G401 (cell line): ENCODE measurements at places on chromosomes 3 and 15. TPM values are rescaled to one million over a fixed set of nuclear protein-coding genes. Genes with fewer than 3 reads are reported as not detected.

- DNase-seq = no peak
These were observed 188.4 kb upstream of the PFN2 start for GRCh38 chr3:150158943-150159625.

Gene CCDC39
- not detected in 2 replicates for total RNA-seq

DNA sequence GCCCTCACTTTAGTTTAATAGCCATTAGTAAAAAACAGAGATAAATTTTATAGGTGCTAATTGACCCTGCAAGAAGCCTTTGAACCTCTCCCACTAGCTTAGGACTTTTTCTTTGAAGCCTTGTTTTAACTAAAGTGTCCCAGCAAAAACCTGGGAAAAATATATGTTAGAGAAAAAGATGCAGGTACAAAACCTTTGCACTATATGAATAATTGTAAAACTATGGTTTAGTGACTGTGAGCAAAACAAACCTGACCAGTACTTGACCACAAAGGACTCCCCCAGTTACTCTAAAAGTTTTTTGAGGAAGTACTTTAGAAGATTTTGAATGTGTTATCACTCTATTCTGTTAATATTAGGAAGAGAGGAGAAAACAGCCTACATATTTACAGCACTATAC lies 123.3 kb upstream of the TP63 start:
- no peak for DNase-seq

DNA sequence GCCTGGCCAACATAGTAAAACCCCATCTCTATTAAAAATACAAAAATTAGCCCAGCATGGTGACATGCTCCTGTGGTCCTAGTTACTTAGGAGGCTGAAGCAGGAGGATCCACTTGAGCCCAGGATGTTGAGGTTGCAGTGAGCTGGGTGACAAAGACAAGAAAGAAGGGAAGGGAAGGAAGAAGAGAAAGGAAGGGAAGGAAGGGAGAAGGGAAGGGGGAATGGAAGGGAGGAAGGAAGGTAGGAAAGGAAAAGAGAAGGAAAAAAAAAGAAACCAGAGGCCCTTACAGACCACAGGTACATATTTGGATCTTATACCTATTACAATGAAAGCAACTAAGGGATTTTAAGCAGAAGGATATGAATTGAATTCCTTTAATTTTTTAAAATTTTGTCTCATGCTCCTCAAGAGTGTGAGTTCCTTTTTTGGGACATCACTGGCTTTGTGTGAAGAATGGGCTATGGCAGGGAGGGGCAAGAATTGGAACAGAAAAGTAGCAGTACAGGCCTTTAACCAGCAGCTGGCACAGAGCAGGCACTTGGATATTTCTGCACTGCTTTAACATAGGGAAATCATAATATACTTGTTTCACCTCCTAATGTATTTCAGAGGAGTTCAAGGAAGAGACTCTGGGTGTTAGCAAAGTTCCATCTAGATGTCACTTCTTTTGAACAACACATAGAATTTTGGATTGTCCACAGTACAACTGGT lies 7.9 kb downstream of the RAB27A start:
- no peak for DNase-seq

DNA sequence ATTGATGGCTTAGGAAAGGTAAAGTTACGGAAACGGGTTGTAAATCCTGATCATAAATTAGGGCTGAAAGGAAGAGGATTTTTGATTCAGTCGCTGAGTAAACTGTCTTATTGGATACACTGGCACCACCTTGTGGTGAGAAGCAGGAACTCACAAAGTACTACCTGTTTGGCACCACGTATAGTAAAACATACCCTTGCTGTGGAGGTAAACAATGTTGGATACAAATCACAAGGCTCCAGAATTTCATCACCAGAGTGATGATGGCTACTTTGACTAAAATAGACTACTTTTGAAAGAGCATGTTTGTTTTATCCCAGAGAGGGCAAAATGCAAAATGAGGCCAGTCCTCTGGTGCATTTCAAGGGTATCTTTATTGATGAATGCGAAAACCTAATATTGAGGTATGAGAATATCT lies 216.9 kb downstream of the IGSF11 start:
- DNase-seq = peak; percentile 54

Gene SUCNR1
- total RNA-seq = 0.03 TPM in 1 of 2 replicates, not detected in the other

Gene ARPP21
- total RNA-seq = not detected in 2 replicates

- DNase-seq = no peak
These were observed 329.9 kb upstream of the AGTR1 start for GRCh38 chr3:148367756-148368155.

- no peak for DNase-seq
These were observed 89.4 kb upstream of the ANKRD34C start for GRCh38 chr15:79193103-79193502.

Gene SI
- total RNA-seq = not detected in 2 replicates

Gene ROPN1B
- total RNA-seq = not detected in 2 replicates

Gene RGMA
- 0.80 and 2.6 TPM in 2 replicates for total RNA-seq

GRCh38 chr3:106759731-106760130 lies 617.5 kb upstream of the CCDC54 start:
- no peak for DNase-seq

Gene CMTM8
- 3.1 and 6.6 TPM in 2 replicates for total RNA-seq

Gene NEK11
- total RNA-seq = 2.0 and 3.5 TPM in 2 replicates

DNA sequence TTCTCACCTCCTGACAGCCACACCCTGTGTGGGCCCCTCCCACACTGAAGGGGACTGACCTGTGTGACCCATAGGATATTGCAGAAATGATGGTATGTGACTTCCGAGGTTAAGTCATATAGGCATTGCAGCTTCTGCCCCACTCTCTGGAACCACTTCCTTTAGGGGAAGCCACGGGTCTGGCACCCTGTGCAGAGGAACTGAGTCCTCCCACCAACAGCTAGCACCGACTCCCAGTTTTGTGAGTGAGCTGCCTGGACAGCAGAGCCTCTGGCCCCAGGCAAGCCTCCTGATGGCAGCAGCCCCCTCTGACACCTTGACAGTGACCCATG lies 24.6 kb upstream of the SLC6A6 start:
- no peak for DNase-seq

Gene ANKUB1
- total RNA-seq = not detected in 2 replicates
